ENCODE measurements at places on chromosomes 7 and 10.
A peak's percentile ranks its signal among the peaks of the same experiment; 100 is the strongest.

- DNase-seq: no peak
These were observed 75.6 kb upstream of the INSIG1 start for GRCh38 chr7:155222061-155222460.

GRCh38 chr10:113905756-113906155 lies 51.3 kb downstream of the NHLRC2 start:
- DNase-seq: no peak

- no peak for DNase-seq
These were observed 372.9 kb upstream of the COBL start for GRCh38 chr7:51689547-51689946.

GRCh38 chr10:43076311-43076875 lies 476 bp upstream of the RET start:
- DNase-seq: no peak

DNA sequence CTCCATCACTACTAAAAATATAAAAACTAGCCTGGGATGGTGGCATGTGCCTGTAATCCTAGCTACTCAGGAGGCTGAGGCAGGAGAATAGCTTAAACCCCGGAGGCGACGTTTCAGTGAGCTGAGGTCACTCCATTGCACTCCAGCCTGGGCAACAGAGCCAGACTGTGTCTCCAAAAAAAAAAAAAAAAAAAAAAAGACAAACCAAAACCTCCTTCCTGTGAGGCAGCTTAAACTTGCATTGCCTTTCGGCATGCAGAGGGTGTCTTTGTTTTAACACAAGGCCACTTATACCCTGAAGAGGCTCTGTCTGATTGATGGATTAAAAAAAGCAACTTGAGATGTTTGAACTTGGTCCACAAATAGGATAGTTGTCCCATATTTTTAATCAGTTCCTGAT lies 128.4 kb upstream of the RSU1 start:
- DNase-seq: no peak

- DNase-seq: no peak
These were observed 150.0 kb downstream of the ZMYND11 start for GRCh38 chr10:285216-285615.

DNA sequence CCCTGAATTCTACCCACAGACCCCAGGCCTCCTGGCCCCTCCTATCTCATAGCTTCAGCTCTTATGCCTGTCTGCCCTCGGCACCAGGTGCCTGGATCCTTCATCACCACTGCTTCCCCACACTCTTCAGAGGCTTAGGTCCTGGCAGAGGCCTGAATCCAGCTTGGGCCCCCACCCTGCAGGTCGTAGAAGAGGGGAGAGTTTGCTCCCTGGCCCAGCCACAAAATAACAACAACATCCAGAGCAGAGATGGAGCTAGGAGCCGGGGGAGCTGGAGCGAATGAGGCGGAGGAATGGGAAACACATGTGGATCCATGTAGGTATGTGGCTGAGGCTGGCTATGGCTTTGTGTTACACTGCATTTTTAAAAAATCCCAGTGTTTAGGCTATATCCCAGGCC lies 7.8 kb upstream of the OPN4 start:
- DNase-seq: no peak

DNA sequence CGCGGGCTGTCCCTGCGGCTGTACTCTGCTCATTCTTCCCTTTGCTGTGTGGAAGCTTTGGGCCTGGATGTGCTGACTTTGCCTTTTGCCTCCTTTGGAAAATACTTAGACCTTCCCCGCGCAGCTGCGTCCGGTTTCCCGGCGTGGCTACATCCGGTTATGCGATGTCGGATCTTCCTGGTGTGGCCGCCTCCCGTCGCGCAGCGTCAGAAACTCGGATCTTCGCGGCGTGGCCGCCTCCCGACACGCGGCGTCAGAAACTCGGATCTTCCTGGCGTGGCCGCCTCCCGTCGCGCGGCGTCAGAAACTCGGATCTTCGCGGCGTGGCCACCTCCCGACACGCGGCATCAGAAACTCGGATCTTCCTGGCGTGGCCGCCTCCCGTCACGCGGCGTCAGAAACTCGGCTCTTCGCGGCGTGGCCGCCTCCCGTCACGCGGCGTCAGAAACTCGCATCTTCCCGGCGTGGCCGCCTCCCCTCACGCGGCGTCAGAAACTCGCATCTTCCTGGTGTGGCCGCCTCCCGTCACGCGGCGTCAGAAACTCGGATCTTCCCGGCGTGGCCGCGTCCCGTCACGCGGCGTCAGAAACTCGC lies 50.2 kb upstream of the SUN1 start:
- no peak for DNase-seq

DNA sequence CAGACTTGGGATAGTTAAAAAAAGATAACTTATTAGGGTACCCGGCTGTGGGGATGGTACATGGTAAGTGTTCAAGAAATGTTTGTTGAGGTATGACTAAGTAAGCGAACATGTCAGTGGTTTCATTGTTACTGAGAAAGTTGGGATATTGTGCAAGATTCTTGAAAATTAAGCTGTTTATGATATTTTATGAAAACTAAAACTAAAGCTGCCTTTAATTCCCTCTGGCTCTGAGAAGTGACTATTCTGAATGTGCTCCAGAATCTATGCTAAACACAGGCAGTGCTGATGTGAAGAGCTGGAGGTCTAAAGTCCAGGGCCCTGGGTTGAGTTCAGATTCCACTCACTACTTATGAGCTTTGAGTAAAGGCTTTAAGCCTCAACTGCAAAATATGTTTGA lies 72.9 kb downstream of the AOAH start:
- no peak for DNase-seq

DNA sequence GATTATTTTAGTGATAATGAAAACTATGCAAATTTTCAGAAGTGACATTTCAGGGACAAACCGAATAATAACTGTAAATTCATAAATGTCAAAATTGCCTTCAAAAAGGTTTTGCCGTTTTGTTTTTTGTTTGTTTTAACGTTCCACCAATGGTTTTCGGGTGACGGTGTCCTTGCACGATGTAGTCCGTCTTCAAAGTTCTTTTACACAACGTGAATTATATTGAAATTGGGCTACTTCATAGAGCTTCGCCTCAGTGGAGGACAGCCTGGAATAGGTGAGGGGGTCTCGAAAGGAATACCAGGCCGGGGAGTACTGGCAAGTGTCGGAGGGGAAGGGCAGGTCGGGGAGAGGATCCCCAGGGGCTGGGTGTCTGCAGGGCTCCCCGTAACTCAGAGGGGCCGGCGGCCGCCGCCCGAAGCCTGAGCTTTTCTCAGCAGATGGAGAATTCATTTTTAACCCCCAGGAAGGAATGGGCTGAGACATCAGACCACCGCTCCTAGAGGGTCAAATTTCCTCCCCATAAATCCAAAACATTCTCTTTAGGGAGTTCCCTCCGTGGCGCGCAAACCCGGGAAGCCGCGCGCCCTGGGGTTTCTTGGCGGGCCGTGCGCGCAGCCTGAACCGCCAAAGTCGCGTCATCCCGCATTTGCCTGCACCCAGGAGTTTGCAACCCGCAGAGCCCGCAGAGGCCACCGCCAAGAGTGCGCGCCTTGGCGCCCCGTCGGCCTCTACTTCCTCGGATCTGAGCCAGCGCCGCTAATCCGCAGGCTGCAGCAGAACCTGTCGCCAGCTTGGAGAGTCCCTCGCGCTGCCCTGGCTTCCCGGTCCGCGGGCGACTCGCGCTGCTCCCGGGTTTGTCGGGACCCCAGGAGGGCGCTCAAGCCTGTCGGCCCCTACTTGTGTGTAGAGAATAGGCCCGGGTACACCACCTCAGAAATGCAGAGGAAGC lies 17.3 kb upstream of the EVX1 start:
- DNase-seq: no peak

DNA sequence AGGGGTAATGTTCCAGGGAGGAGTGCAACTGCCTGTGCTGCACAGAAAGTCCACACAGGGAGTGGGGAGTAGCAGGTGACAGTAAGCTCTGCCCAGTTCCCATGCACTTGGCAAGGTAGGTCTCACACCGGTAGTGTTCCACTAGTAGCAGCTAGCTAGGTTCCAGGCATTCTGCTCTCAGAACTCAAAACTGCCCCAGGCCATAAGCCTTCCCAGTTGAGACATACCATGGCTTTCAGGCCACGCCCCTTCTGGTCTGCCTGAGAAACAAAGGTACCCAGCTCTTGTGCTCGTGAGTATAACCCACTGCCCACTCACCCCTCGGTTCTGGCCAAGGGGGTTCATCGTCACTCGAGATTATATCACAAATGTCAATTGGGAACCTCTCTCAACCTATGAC lies 12.6 kb downstream of the CASP7 start:
- DNase-seq: no peak

DNA sequence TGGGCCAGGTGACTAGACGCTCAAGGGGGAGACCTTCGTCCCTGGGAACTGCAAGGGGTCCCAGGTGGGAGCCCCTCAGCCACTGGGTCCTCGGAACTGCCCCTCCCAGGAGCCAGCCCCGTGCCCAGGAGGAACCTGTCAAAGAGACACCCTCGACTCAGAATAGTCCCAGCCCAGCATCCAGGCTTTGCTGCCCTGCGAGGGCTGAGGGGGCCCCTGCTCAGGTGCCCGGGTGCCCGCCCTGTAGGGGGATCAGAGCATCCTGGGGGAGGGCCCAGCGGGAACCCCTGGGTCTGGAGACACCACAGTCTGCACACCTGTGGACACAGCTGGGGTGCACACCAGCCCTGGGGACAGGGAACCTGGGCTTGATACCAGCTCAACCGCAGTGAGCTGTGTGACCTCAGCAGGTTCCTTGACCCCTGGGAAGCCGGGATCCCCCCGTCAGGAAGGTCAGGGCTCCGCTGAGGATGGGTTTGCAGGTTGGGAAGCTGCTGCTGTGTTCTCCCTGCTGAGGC lies 407 bp downstream of the ELN start:
- no peak for DNase-seq

- DNase-seq: peak; percentile 29
These were observed 146.8 kb downstream of the SPAG6 start for GRCh38 chr10:22491931-22492615.

- no peak for DNase-seq
These were observed 448.2 kb downstream of the DNAJB6 start for GRCh38 chr7:157784979-157785441.

GRCh38 chr10:5692461-5693358 lies 8.1 kb downstream of the TASOR2 start:
- peak; percentile 56 for DNase-seq

DNA sequence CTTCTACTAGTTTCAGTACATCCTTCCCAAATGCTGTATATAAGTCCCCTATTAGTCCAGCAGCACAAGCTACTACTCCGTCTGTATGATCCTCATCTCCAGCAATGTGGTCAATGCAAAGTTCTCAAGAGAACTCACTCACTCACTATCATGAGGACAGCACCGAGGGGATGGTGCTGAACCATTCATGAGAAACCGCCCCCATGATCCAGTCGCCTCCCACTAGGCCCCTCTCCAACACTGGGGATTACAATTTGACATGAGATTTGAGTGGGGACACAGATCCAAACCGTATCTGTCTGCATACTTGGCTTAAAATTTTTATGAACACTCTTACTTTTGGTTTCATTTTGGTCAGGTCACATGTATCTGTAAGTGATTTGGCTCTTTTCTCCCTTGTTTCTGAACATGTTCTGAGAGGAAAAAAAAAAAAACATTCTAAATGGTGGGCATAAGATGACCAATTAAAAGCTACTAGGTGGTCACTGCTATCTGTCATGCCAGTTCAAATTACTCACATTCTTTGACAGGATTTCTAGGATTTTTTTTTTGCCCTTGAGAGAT lies 60.1 kb downstream of the ZNF783 start:
- DNase-seq: no peak

DNA sequence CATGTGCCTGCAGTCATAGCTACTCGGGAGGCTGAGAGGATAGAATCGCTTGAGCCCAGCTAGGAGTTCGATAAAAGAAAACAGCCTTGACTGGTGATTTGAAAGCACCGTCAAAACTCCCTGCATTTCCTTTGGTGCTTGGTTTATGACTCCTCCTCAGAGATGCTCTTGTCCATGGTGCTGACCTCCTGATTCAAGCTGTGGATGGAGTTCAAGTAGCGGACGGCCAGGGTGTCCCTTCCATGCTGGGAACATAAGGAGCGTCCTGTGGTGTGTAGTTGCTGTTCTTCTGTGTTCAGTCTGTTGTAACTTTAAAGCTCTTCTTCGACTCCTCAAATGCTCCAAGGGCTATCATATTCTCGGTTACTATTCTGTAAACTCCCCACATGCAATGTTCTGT lies 382.5 kb upstream of the KIAA1217 start:
- no peak for DNase-seq

DNA sequence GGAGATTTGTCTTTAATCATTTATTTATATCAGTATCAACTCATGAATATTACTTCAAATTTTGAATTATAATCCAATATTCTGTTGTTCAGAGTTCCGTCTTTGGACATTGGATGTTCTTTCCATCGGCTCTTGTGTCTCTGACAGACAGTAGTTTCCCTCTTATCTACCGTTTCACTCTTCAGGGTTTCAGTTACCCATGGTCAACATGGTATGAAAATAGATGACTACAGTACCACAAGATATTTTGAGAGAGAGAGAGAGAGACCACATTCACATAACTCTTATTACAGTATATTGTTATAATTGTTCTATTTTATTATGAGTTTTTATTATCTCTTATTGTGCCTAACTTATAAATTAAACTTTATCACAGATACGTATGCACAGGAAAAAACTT lies 6.8 kb downstream of the SHTN1 start:
- DNase-seq: no peak

DNA sequence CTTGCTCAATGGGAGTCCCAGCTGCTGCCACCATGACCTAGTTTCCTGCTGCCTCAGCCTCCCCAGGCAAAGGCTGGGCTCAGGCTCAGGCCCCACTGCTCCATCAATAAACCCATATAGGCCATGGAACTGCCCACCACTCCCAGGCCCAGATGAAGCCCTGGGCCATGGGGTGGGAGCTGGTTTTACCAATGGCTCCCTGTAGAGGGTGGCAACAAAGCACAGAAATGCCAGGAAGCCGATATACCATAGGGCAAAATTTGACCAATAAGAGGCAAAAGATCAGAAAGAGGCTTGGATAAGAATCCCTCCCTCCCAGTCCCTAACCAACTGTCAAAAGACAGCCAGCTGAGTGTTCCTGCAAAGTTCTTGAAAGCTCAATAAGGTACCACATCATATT lies 101.8 kb upstream of the DOCK1 start:
- DNase-seq: no peak

GRCh38 chr7:21828841-21829240 lies 116.9 kb downstream of the CDCA7L start:
- DNase-seq: no peak

DNA sequence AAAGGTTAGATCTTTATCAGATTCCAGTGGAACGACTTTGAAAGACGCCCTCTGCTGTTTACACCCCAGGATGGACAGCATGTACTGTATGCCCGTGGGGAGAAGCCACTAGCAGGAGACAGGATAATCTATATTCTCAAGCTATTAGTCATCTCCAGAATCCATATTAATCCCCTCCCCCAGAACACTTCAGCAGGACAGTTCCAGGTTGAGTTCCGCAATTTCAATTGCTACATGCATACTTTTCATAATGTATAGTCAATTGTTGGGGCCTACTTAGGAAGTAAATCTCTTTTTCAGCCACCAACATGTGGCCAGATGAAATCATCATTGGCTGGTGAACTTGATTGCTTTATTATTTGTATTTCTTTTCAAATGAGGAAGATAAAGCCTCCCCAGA lies 313.1 kb upstream of the SMIM30 start:
- DNase-seq: no peak

- no peak for DNase-seq
These were observed 301.9 kb downstream of the AHR start for GRCh38 chr7:17600340-17600752.

GRCh38 chr7:36312064-36312914 lies 77.4 kb upstream of the ANLN start:
- peak; percentile 46 for DNase-seq
